ENCODE measurements at places on chromosomes 11 and 22.

- no peak for DNase-seq
These were observed 325.1 kb downstream of the DLG2 start for GRCh38 chr11:85301895-85302678.

GRCh38 chr11:14578541-14578956, 58.4 kb upstream of the PSMA1 start:
- DNase-seq: no peak

DNA sequence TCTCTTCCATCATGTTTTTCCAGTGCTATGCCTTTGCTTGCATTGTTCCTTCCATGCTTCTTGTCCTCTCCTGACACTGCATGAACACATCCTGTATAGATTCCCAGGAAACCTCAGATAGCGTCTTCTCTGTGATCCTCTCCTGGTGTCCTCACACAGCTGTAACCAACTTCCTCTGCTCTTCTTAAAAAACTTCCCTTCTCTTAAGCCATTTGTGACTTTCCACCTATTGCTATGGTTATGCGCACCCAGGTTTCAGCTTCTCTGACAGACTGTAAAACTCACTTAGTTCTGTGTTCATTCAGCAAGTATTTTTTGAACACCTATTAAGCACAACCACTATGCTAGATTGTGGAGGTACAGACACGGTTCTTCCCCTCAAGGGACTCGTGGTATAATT, 5.1 kb upstream of the APLP2 start:
- no peak for DNase-seq

- no peak for DNase-seq
These were observed 48.3 kb upstream of the LRRC55 start for GRCh38 chr11:57133366-57134038.

GRCh38 chr11:78429660-78430059, 12.0 kb upstream of the GAB2 start:
- DNase-seq: no peak

DNA sequence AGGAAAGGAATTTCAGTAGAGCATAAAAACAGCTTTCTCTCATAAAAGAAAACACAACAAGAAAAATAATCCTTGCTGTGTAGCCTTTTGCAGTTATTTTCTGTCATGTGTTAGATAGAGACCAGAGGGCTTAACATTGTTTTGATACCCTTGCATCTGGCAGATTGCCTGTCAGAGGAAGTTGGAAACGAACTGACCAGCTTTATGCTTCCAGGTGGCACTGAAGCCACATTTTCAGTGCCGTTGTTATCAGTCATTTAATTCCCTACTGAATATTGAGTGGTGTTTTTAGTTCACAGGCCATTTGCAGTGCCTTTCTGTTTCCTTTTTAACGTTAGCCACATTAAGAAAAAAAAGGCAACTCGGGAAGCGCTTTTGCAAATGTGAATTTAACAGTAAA, 21.5 kb upstream of the RAG2 start:
- no peak for DNase-seq

DNA sequence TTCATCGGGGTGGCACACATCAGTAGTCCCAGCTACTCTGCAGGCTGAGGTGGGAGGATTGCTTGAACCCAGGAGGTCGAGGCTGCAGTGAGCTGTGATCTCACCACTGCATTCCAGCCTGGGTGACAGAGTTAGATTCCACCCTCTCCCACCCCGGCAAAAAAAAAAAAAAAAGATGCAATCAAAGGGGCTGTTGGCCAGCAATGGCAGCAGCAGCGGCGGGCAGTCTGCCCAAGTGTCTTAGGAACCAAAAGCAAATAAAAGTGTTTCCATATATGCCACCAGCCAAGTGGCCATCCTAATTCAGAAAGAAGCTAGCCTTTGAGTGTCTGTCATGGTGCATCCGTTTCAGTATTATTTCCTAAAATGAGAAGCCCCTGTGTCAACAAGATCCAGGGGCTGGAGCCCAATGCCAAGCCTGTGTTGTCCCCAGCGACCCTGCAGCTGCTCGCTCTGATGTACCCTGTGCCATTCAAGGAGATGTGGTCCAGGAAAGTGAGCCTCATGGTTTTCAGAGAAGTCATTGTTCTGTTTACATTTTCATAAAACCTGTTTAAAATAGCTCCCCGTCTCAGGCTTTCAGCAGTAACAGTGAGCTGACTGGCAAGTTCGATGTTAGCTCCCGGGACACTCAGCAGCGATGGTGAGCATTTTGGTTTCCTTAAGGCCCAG, 12.5 kb downstream of the CDPF1 start:
- DNase-seq: no peak

GRCh38 chr22:30990690-30991089, 21.6 kb downstream of the TUG1 start:
- no peak for DNase-seq

GRCh38 chr11:127470306-127470884, 469.8 kb upstream of the KIRREL3 start:
- no peak for DNase-seq

- DNase-seq: no peak
These were observed 844.7 kb upstream of the CCDC90B start for GRCh38 chr11:84130646-84131427.

DNA sequence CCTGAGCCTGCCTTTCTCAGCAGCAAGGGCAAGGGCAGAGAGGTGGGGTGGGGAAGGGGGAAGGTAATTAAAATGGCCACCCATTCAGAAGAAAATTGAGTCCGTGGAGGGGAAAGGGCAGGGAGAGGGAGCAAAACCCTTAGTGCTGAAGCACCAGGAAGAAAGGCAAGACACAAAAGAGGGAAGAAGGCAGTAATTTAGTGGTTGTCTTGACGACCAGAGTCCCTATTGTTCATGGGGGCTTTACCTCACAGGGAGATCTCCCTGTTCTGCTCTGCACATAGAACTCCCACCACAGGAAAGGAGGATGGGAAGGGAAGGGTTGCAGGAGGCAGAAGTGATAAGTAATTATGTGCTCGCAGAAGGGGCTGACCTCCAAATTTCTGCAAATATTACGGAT, 23.4 kb downstream of the SNX19 start:
- DNase-seq: no peak

GRCh38 chr22:30087611-30088010, 7.3 kb downstream of the HORMAD2 start:
- DNase-seq: no peak

DNA sequence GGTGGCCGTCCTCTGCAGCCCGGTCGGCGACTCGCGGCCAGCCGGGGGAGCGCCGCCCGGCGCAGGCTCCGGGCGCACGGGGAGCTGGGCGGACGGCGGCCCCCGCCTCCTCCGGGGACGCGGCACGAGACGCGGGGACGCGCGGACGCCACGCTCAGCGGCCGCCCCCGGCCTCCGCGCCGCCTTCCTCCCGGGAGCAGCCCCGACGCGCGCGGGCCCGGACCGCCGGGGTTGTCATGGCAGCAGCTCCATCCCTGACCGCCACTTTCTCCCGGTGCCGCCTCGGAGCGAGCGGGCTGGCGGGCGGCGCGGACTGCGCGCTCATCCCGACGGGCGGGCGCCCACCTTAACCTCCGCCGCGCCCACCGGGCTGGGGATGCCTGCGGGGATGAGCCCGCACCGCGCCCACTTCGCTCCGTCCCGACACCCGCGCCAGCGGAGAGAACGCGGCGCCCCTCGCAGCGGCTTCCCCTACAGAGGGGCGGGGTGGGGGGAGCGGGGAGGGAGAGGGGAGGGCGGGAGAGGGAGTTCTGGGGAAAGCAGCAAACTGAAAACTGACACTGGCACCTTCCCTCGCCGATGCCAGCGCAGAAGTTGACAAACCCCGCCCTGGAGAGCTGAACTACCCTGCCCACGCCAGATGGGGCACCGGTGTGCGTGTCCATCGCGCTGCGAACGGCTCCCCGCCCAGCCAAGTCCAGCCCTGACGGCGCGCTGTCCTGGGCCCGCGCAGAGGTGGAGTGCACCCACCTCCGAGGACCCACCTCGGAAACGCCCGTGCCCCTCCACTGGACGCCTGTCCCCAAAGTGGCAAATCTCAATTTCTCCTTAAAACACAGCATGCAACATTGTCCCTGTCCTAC, 588.4 kb downstream of the OPCML start:
- DNase-seq: peak; percentile 49

DNA sequence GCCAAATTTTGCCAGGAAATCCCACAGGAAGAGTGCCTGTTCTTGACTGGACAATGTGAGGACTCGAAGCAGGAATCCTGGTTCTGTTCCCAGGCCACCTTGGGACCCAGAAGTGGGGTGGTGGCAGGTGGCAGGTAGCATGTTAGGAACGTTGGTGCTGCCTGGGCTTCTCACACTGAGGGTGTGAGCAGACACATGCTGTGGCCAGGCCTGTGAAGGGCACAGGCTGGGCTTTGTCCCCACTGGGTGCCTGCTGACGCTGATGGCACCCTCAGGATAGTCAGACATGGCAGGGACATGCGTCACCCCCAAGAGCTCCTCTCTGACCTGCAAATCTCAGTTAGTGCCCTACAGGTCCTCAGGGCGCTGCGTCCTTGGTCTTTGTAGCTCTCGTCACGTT, 21.1 kb upstream of the NECTIN1 start:
- no peak for DNase-seq

DNA sequence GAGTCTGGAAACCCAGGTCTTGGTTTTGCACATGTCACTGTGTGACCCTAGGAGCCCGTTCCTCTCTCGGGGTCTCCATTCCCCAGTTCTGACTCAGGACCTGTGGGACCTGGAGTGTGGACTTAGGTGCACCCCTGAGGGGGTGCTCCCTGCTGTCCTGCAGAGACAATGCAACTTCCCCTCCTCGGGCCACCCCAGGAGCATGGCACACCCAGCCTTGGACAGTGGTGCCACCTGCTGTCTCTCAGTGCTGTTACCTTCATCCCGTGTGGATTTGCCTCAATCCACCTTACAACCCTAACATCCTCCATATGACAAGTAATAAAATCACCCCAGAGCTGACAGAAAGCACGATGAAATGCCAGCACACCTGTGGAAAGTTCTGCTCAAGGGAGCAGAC, 27.5 kb upstream of the CRYBB3 start:
- no peak for DNase-seq

Data from frontal cortex (tissue), 4 donors.